Activated CD4-positive, alpha-beta T cell treated with anti-CD3 and anti-CD28 coated beads, Interleukin-2, amount 10 ng/mL, durations not matched to agents 7 days and 5 days (primary cell): ENCODE measurements at places on chromosomes 7 and 10.
A peak's percentile ranks its signal among the peaks of the same experiment; 100 is the strongest.

- no peak for DNase-seq
Observed at GRCh38 chr7:24378871-24379616, 95.1 kb downstream of the NPY start.

DNA sequence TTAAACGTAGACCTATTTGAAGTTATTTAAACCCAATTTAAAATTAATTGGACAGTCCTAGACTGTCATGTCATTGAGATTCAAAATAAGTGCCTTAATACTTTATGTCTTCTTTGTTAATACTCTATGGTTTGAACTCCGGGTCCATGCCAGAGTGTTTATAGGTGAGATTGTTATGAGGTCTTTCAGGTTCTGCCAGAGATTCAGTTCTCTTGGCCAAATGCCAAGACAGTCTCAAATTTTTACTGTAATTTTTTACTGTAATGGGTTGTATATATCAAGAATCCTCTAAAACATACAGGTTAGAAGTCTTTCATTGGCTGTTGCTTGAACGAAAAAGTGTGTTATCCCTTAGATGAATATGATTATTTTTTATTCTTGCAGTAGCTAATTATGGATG is 3.9 kb downstream of the ADD3 start:
- DNase-seq: no peak

DNA sequence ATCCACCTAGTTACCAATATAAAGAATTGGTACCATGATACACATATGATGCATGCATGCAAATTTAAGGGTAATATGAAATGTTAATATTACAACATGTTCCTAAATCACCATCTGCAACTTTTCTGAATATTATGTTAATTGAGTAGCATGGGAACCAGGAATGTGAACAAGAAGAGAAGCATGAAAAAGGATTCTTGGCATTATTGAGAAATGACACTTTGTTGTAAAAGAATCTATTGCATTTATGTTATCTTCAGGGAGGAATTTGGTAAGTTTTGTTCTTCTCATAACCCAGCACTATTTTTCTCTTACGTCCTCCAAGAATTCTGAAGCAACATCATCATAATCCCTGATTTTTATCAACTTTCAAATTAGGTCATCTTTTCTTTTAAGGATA is 159.9 kb upstream of the SLC25A13 start:
- DNase-seq: no peak

GRCh38 chr7:35605760-35606159 is 89.2 kb downstream of the HERPUD2 start:
- no peak for DNase-seq

- DNase-seq: peak; percentile 57
Observed at GRCh38 chr10:121886997-121887622, 40.7 kb downstream of the ATE1 start.
